Esophagus squamous epithelium (tissue), 5 donors: ENCODE measurements at places on chromosomes 7 and 10.

DNA sequence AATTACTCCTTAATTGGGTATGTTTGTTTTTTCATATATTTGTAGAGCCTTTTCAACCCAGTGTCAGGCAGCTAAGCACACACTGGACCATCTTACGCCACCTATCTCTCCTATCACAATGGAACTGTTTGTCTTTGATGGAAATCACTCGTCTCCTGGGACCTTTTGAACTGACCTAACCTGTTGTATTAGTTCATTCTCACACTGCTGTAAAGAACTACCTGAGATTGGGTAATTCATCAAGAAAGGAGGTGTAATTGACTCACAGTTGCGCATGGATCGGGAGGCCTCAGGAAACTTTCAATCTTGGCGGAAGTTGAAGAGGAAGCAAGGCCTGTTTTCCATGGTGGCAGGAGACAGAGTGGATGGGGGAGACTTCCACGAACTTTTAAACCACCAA is 182.0 kb downstream of the TCERG1L start:
- DNase-seq, result no peak

GRCh38 chr7:150620061-150620460 is 12.1 kb downstream of the GIMAP6 start:
- no peak for DNase-seq

GRCh38 chr10:132700156-132701098 is 85.5 kb downstream of the NKX6-2 start:
- no peak for DNase-seq

GRCh38 chr10:27720529-27720928 is 25.1 kb downstream of the MKX start:
- DNase-seq, result no peak

DNA sequence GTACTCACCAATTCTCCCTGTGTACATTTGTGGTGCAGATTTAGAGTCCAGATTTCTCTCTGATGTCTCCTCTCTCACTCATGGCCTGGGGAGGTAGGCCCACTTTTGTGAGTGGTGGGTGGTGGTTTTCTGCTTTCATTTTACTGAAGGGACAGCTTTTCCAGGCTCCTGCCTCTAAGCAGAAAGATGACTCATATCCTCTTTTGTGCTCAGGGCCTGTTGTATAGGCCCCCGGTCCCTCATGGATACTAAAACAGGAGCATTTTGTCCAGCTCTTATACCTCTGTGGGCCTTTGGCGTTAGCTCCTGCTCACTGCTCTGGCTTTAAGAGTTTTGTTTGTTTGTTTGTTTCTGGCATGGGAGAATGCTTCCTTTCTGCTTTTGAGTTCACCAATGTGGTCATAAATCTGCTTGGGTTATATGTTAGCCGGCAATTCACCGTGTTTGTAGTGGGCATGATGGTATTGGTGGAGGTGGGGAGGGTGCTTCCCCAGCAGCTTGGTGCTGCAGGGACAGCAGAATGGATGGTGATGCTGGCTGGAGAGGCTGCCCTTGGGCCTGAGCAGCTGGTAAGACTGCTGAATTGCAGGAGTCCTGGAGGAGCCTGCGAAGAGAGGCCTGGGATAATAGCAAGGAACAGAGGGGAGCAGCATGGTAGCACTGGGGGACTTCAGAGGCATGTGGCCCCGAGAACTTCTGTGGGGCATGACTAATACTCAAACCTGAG is 468.7 kb downstream of the RPS24 start:
- DNase-seq, result no peak

- DNase-seq, result no peak
Measured at GRCh38 chr7:3835109-3835508, 534.1 kb downstream of the SDK1 start.

GRCh38 chr10:88881922-88882645 is 2.0 kb downstream of the STAMBPL1 start:
- no peak for DNase-seq

DNA sequence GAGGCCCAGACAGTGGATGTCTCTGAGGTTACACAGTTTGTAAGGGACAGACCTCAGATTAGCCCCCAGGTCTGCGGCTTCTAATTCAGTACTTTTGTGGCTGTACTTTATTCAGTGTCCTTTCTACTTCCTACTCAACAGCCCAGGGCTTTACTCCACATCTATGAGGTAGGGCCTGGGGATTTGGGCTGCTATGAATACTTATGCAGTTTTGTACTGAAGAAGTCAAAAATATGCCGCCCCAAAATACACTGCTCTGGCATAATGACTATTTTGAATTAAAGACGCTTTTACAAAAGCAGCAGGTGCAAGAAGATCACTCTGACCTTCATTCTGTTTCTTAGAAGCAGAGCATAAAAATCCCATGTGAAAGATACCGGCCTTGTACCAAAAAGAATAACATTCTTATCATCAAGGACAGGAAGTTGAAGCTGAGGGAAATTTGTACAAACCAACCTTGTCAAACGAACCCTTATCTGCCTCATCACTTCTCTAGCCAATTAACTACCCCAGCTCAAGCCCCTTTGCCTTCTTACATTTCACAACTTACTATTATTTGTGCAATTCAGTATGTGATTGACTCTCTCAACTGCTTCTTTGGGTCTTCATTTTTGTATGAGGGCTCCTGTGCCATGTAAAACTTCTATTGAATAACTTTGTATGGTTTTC is 26.1 kb upstream of the TRUB1 start:
- no peak for DNase-seq

DNA sequence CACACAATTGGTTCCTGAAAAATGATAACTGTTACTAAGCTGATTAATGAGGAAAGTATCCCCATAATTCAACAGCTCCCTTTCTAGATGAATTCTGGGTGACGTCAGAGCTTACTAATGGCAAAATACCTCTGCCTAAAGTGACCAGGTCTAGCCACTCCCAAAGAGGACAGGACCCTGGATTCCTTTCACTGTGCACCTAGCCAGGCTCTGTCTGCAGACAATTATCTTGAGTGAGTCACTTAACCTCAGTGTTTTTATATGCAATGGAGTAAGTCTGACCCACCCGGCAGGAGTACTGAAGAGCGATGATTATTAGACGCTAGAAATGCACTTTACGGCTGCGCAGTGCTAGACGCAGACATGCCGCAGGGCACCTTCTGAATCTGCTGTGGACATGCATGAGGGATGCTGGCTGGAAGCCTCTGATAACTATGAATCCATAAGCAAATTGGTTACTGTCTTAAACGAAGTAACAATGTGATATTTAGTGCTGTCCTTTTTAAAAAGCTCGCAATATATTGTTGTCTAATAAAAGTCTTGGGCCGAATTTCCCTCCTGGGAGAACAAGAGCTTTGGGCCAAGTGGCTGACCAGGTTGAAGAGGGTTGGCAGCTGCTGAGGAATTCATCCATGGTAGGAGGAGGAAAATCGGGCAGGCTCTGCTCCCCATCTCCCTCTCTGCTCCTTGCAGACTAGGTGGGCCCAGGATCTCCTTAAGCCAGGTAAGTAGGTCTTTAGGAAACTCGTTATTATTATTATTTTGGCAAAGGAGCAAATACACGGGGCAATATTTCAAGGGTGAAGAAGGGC is 4.6 kb upstream of the INPP5A start:
- no peak for DNase-seq

GRCh38 chr10:59993931-59994330 is 87.6 kb upstream of the CCDC6 start:
- no peak for DNase-seq

GRCh38 chr7:151851145-151851751 is 25.7 kb downstream of the PRKAG2 start:
- DNase-seq, result no peak

DNA sequence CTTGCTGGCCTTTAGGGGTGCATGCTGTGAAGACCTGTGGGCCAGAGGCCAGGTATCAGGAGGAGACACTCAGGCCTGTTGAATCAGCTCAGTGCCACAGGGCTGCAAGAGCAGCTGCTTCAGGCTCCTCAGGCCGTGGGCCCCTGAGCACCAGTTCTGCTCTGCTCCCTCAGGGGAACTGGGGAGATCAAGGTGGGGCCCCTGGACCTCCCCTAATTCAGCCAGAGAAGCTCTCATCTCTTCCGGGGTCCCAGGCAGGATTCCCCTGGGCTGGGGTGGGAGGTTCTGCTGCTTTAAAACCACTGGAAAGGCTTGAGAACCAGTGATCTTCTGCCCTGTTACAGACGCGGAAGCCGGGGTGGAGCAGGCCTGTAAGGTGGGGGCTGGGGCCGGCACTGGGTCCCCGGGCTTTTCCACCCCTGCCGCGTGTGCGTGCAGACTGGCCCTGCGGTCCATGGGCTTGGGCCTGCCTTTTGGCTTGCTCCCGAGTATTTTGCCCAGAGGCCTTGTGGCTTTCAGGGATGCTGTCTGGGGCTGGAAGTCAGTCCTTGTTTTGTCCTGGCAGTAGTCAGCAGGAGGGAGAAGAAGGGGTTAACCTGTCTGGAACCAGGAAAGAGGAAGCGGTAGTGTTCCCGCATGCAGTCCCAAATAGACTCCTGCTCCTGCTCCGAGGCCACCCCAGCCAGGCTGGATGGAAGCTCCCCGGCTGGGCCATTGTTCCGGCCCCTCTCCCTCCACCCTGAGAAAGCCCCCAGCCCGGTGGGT is 74.3 kb downstream of the LHPP start:
- no peak for DNase-seq

GRCh38 chr10:110378006-110378405 is 73.3 kb upstream of the SMNDC1 start:
- no peak for DNase-seq

DNA sequence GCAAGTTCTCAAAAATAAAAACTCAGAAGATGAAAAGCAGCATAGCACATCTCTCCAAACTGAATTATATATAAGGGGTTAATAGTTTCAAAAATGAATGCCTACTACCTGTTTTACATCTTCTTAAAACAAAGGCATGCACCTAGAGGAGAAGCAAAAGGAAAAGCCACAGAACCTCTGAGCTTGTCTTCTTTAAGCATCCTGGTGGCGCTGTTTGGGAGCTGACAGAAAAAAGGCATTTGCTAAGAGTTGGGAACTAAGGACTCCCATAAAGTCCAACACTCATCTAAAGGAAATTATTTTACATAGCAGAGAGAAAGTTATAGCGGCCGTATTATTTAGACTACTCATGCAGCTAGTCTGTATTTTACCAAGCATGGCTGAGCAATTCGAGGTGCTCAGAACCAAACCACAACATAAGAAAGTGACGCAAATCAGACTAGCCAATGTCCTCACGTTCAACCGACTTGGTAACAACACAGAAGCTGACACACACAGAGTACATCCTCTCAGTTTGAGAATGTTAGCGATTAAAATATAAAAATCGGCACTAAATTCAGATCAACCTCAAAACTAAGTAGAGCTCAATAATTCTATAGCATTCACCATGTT is 38.8 kb downstream of the PTN start:
- no peak for DNase-seq

DNA sequence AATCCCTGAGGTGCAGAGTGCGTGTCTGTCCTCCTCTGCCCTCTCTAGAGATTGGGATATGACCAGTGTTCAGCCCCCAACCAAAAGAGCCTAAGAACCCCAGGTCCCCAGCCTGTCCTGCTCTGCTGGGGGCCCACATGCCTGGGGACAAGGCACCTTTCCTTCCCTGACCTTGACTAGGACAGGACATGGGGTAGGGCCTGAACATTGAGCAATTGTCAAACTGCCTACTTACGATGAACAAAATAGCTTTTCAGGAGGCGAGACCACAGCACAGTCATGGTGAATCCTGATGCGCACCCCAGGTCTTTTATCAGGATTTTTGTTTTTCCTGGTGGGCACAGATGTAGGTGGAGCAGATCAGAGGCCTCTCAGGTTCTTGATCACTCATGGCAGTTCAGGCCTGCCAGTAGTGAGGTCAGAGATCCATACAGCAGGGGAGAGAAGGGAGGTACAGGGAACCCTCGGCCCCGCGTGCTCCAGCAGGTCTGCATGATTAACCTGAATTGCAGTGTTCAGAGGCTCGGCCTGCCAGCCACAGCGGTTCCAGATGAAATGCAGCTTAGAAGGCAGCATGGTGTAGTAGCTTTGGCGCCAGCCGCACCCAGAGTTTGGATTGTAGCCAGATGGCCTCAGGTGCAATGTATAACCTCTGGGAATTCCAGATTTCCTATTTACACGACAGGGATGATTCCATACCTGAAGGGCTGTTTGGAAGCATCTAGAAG is 191.3 kb downstream of the CUX1 start:
- DNase-seq, result no peak

DNA sequence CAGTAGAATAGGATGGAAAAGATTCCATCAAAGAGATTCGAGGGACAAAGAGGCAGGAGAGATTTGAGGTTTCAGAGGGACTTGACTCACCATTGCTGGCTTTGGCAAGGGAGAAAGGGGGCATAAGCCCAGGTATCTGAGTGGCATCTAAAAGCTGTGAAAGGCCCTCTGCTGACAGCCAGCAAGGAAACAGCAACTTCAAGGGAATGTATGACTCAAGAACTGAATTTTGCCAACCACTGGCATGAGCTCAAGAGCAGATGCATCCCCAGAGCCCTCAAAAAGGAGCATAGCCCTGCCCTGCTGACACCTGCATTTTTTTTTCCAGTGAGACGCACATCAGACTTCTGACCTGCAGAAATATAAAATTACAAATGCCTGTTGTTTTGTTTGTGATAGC is 19.6 kb upstream of the ADAM12 start:
- DNase-seq, result no peak

GRCh38 chr10:129780198-129780597 is 183.9 kb downstream of the EBF3 start:
- no peak for DNase-seq

DNA sequence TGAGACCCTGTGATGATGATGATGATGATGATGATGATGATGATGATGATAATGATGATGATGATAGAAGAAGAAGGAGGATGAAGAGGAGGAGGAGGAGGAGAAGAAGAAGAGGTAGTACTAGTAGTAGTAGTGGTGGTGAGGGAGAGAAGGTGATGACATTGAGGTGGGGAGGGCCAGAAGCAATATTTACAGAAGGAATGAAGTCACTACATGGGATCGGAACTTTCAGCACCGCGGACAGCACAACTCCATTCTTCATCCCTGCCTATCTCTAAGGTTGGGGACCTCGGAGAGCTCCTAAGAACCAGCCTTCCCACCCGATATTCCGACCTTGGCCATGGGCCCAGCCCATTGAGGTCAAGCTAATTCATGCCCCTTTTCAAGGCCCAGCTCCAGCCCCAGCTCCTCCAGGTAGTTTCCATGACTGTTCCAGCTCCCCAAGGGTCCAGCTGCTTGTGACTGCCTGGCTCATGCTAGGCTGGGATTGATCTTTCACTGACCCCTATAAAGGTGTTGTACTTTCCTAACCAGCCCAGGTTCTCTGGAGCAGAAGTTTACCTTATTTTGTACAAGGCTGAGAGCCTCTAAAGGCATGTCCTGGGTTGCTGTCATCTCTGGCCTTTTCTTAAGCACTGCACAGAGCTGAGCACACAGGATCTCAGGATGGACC is 10.3 kb downstream of the CRHR2 start:
- DNase-seq, result no peak
